T-helper 2 cell treated with Interferon-gamma antibody and Interleukin-4, amounts not matched to agents 5 μg/mL and 100 μg/mL, for 36 hours (primary cell): ENCODE measurements at places on chromosomes 3 and 15.

DNA sequence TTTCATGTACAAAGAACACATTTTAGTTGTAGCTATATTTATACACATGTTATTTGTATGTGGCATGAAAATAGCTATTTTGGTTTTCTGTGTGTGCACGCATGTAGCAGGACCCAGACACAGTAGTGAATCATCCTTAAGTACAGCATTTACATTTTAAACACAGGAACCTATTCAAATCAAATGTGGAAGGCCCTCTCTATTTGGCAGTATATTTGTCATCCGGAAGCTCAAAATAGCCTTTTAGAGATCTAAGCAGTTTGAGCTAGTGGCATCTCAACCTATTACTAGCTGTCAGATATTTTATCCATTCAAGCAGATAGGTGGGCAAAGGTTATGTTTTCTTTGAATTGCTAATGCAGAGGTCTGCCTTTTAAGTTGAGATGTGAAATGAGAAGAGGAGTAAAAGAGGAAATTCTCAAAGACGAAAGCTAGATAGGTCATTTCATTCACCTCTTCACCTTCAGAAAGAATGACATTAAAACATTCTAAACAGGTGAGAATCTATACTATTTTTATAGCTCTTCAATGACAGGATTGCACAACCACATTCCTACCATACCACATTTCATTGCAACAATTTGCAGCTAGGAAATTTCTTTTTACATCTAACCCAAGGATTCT is 46.3 kb upstream of the TIPARP start:
- peaks cover 19% of the 10 kb centered on the region for H3K27me3 ChIP-seq
- no peak overlapping the region for H3K4me3 ChIP-seq
- H3K4me1 ChIP-seq, result peaks cover 3% of the 10 kb centered on the region
- DNase-seq, result no peak

- H3K27ac ChIP-seq, result no peak overlapping the region
- H3K36me3 ChIP-seq, result peaks cover 28% of the 10 kb centered on the region
- H3K27me3 ChIP-seq, result no peaks in the 10 kb centered on the region
Measured at GRCh38 chr3:52099001-52099401, 42.6 kb upstream of the DUSP7 start.

DNA sequence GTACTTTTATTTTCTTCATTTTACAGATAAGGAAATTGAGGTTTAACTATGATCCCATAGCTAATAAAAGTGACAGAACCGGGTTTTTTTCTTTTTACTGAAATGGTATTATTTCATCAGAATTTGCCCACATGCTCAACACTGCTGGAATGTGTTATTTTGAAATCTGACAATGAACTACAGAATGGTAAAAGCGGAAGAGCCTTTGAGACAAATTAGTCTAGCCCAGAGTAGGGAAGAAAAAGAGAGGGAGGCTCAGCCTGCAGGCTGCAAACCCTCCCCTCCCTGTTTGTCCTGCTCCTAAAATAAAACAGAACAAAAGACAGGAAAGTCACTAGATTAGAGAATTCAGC is 100.3 kb upstream of the LIPC start:
- no peaks in the 10 kb centered on the region for H3K27me3 ChIP-seq
- DNase-seq, result no peak

GRCh38 chr15:69524814-69525213 is 72.2 kb downstream of the RPLP1 start:
- H3K36me3 ChIP-seq, result no peaks in the 10 kb centered on the region
- no peak overlapping the region for H3K4me3 ChIP-seq
- H3K4me1 ChIP-seq, result peaks cover 2% of the 10 kb centered on the region
- peaks cover 17% of the 10 kb centered on the region for H3K27me3 ChIP-seq
- no peak overlapping the region for H3K27ac ChIP-seq

- no peak overlapping the region for H3K4me3 ChIP-seq
- DNase-seq, result no peak
- no peak overlapping the region for H3K27ac ChIP-seq
Measured at GRCh38 chr3:138068046-138068445, 47.4 kb downstream of the DZIP1L start.

DNA sequence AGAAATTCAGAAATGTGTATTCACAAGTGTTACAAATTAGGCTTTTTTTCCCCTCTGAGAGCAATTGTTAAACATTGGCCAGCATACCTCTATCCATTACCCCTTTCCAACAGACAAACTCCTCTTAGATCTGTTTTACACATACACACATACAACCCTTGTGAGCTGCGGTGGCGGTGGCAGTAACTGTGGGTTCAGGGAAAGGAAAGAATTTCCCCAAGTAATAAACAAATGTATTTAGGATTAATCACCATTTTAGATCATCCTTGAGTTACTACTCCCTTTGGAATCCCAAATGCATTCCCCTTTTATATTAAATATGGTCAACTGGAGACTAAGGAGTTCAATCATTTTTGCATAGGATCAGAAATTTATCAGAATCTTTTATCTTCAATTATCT is 667.0 kb downstream of the FHIT start:
- H3K36me3 ChIP-seq, result no peaks in the 10 kb centered on the region
- no peak for DNase-seq
- H3K4me3 ChIP-seq, result no peak overlapping the region
- H3K4me1 ChIP-seq, result no peaks in the 10 kb centered on the region
- peaks cover 5% of the 10 kb centered on the region for H3K27me3 ChIP-seq
- H3K27ac ChIP-seq, result no peak overlapping the region

- H3K36me3 ChIP-seq, result peaks cover 15% of the 10 kb centered on the region
- H3K4me1 ChIP-seq, result peaks cover 51% of the 10 kb centered on the region
- peaks cover 12% of the 10 kb centered on the region for H3K27me3 ChIP-seq
- H3K4me3 ChIP-seq, result peak overlapping the region; percentile 58
Measured at GRCh38 chr3:179956416-179956830, 80.3 kb downstream of the PEX5L start.

- H3K4me1 ChIP-seq, result no peaks in the 10 kb centered on the region
- H3K4me3 ChIP-seq, result no peak overlapping the region
- no peak overlapping the region for H3K27ac ChIP-seq
- H3K36me3 ChIP-seq, result no peaks in the 10 kb centered on the region
- no peak for DNase-seq
- H3K27me3 ChIP-seq, result peaks cover 6% of the 10 kb centered on the region
Measured at GRCh38 chr15:91521548-91521947, 332.0 kb upstream of the SLCO3A1 start.

DNA sequence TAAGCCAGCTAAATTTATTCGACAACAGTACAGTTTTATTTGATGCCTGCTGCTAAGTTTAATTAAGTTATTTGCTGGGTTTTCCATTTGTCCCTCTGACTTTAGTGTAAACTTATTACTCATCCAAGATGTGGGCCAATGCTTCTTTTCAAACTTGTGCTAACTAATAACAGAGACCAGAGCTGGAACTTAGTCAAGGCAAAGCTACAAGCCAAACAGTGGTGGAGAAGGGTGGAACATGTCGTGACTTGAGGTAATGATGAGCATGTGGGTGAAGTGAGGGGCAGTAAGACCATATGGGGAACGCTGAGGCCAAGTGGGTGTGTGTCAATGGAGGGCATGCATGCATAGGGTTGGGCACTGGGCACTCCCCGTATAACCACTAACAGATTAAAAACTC is 63.9 kb downstream of the NMD3 start:
- H3K4me1 ChIP-seq, result no peaks in the 10 kb centered on the region
- H3K27ac ChIP-seq, result no peak overlapping the region
- peaks cover 2% of the 10 kb centered on the region for H3K27me3 ChIP-seq
- DNase-seq, result no peak
- H3K4me3 ChIP-seq, result no peak overlapping the region

DNA sequence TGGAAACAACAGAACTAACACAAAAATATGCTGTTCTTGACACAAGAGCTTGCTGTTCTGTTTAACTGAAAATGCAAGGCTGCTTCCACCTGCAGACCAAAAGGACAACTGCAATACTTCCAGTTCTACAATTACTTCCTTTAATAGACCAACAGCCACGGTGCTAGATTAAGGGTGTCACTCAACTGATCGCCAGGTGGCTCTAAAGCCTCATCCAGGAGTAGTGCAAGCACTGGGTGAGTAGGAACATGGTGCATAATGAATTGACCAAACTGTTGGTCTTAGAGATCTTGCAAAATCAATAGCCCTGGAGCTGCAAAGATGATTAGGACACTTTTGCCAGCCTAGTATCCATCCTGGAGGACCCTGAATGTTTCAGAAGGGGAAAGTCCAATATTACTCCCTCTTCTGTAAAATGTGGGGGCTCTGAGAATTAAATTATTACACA is 3.6 kb upstream of the CLDN16 start:
- H3K4me1 ChIP-seq, result peaks cover 3% of the 10 kb centered on the region
- no peaks in the 10 kb centered on the region for H3K36me3 ChIP-seq
- no peak for DNase-seq
- H3K4me3 ChIP-seq, result no peak overlapping the region
- H3K27me3 ChIP-seq, result peaks cover 7% of the 10 kb centered on the region
